MV-4-11 (cell line): ENCODE measurements at places on chromosomes 5 and 9.

- peak; percentile 12 for DNase-seq
Observed at GRCh38 chr5:151677776-151678545, 8.8 kb downstream of the SPARC start.

GRCh38 chr5:143403593-143404415, at the start of gene NR3C1:
Gene NR3C1 (minus strand): TSS chr5:143403686. CDS start chr5:143400839, 2,847 bp downstream.
- DNase-seq, result peak; percentile 75

DNA sequence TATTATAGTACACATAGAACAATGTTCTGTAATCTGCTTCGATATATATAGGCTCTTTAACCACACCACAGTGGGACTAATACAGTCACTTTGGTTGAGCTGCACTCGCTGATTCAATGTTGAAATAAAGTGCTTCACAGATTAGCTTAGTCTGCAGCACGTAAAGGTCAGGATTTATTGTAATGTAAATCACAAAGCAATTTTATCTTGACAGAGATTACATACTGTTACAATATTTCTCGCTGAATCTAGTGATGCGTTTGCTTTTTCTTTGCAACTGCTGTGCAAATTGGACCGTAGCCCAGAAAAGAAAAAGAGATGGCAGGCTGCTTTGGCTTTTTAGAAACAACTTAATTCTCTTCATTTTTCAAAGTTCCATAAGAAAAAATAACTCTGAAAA, 52.9 kb downstream of the CETN3 start:
- no peak for DNase-seq

- no peak for DNase-seq
Observed at GRCh38 chr5:160442824-160443431, 21.3 kb downstream of the PTTG1 start.

DNA sequence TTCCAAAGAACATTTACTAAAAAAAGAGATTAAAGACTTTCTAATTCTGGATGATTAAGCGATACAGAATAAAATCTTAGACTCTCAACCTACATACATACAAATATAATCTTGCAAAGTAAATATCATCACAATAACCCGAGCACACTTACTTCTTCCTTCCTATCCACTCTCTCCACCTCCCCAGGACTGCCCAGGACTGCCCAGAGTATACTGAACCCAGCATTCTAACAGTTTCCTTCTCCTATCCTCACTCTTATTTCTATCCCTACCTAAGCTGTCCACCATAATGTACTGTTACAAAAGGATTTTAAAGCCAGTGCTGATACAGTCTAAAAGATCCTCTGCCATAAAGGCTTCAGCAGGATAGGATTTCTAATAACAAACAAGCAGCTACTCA, 413.3 kb upstream of the POU5F2 start:
- no peak for DNase-seq

DNA sequence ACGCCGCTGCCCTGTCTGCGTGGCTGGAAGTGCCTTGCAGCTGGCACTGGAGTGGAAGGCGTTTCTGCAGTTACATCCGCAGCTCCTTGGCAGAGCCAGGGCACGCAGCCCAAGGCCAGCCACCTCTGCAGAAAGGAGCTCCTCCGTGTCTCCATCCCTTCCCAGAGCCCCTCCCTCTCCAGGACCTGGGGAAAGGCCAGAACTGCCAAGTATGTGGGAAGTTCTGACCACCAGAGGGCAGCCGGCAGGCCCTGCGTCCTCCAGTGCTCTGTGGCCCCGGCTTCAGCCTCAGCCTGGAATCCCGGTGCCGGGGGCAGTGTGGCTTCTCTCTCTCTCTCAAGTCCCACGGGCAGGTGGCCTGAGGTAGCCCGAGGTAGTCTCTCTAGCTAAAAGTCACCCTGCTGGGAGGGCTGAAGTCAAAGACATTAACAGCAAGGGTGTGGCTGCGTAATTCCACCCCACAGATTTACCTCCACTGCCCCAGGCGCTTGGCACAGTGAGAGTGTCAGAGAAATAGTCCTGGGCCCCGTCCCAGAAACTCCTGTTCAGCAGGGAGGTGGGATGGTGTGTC, 101.7 kb upstream of the FCN2 start:
- peak; percentile 15 for DNase-seq

GRCh38 chr5:18236386-18236785, 602.1 kb downstream of the TAF11L14 start:
- DNase-seq, result peak; percentile 50

DNA sequence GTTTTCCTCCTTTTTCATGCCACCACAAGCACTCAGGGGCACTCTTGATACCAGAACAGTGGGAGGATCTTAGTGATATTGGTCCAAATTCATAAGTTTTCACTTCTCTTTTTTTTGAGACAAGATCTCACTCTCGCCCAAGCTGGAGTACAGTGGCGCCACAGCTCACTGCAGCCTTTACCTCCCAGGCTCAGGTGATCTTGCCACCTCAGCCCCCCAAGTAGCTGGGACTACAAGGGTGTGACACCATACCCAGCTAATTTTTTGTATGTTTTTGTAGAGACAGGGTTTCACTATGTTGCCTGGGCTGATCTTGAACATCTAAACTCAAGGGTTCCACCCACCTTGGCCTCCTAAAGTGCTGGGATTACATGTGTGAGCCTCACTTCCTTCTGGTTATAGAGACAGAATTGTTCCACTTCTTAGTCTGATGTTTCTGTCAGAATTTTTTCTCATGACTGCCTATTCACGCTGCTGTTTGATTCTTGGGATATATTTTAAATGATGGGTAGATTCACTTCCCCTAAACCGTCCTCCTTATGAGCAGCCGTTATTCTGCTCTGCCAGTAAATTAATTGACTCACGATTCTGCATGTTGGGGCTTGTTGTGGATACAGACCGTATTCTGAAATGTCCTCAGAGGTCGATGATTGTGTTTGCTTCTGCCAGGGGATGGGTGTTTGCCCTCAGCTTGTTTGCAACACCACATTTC, 30.8 kb downstream of the MTAP start:
- peak; percentile 98 for DNase-seq

GRCh38 chr5:181114844-181115778, 15.9 kb downstream of the OR2V1 start:
- no peak for DNase-seq

DNA sequence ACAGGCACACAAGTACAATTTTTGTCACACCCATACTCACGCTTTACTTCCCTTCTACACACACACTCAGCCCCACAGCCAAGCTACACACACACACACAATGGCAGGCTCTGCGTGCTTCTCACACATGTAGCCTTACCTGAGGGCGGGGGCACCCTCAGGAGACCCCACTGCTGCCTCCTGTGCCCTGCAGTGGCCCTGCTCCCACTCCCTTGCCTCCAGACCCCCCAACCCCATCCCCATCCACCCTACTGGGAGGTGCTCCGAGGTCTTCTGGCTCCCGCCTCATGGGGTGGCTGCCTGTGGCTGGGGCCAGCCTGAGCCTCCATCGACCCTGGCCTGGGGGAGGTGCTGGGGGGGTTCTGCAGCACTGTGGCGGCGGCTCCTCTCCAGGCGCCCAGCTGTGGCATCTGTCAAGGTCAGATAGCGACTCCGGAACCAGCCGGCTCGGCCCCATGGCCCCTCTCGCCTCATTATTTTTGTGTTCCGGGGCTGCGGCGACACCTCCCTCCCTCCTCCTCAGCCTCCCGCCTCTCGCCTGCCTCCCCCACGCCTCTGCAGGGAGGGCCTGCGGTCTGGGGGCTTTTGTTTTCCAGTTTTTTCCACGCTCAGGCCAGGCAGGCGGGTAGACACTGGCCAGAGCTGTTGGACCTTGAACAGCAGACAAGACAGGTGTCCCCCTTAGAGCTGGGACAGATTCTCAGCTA, 21.7 kb downstream of the CXXC5 start:
- DNase-seq, result peak; percentile 41

DNA sequence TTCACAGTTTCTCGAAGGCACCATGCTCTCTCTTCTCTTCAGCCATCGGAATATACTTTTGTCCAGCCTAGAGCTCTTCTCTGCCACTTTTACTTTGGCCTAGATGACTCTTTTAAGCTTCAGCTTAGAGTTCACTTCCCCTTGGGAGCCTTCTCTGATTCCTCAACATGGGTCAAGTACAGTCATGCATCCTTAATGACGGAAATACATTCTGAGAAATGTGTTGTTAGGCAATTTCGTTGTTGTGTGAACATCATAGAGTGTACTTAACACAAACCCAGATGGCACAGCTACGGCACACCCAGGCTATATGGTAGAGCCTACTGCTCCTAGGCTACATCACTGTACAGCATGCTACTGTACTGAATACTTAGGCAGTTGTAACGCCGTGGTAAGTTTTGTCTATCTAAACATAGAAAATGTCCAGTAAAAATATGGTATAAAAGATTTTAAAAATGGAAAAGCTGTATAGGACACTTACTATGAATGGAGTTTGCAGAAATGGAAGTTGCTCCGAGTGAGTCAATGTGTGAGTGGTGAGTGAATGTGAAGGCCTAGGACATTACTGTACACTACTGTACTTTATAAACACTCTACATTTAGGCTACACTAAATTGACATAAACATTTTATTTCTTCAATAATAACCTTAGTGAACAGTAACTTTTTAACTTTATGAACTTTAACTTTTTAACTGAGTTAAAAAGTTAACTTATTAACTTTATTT, 15.1 kb upstream of the TNFSF15 start:
- peak; percentile 93 for DNase-seq

- no peak for DNase-seq
Observed at GRCh38 chr5:148388696-148389095, 4.9 kb downstream of the FBXO38 start.

DNA sequence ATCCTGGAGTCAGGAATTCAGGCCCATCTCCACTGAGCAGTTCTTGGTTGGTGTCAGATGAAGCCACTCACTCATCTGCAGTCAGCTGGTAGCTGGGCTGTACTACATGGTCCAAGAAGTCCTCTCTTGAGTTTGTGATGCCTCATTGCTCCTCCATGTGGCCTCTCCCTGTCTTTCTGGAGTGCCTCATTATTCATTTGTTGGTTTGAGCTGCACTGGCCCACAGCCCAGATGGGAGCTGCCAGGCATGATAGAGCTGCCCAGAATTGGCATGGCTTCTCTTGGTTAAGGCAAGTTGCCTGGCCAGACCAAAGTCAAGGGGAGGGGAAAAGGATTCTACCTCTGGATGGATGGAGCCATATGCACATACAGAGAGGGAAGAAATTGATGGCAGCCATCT, 8.0 kb downstream of the PTCD2 start:
- no peak for DNase-seq

DNA sequence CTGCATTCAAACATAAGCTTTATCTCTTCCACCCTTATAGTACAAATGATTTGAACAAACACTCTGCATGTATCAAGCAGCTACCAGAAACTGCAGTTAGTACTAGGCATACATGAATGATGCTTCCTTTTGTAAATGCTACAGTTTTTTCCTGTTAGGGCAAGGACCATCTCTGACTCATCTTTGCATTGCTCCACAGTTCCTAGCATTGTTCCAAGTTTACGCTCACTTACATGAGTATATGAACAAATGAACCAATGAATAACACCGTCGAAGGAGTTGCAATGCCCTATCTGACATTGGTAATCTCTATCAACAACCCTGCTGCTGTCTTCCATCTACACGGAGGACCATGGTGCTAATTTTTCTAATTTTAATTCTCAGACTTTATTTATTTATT, 2.1 kb upstream of the ALDH7A1 start:
- DNase-seq, result peak; percentile 14

- no peak for DNase-seq
Observed at GRCh38 chr9:133032171-133032570, 1.4 kb downstream of the GTF3C5 start.

GRCh38 chr9:35718721-35719511, 13.1 kb downstream of the TLN1 start:
- DNase-seq, result peak; percentile 96

DNA sequence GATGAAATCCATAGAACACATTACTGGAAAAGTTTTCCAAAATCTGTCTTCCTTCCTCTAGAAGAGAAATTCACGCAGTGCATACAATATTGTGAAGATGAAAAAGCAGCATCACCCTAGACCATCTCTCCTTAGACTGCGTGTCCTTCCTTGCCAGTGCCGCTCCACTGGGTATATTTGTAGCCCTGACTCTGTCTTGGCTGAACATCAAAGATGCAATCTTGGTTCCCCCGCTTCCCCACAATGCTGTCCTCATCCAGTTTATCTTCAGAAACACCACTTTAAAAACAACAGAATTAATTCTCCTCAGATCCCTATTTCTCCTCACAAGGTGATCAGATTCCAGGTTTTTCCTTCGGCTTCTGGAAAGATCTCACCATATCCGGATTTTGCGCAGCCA, 53.9 kb downstream of the ROR2 start:
- no peak for DNase-seq

GRCh38 chr9:84216151-84216550, 124.4 kb downstream of the SLC28A3 start:
- DNase-seq, result no peak

DNA sequence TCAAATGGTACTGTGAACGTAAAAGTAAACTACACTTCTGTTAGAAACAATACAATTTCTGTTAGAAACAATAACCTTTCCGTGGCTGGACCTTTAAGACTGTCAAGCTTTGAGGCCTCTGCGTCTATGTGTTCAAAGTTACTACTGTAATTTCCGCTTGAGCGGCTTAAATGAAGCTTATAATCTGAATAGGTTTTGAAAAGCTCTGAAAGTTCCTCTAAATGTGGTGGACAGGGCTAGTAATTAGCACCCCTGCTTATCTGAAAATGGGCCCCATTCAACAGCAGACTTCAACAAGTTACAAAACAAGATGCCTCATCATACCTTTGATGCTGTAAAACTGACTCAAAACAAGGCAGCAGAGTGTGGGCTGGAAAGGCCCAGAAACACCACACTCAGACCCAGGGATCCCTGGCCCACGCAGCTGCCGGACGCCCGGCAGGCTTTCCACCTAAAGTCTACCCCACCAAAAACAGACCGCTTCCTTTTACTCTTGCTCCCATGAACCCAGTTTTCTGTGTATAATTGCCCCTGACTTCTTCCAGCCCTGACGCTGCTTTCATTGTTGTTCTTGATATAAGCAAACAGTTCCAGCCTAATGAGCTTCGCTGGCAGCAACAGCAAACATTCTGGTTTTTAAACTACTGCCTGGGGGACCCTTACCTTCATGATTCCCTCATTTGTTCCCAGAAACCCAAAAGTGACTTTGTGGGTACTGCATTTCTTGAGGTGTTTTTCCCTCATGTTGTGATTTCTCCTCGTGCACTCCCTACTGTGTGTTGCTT, 66.7 kb downstream of the TLE1 start:
- no peak for DNase-seq

- no peak for DNase-seq
Observed at GRCh38 chr9:36138901-36139300, 2.4 kb downstream of the GLIPR2 start.
